ENCODE measurements at places on chromosomes 6 and 20.

- DNase-seq, result no peak
These were observed 43.9 kb downstream of the RAMACL start for GRCh38 chr6:166542580-166542912.

- DNase-seq, result no peak
These were observed 874.7 kb downstream of the TFAP2A start for GRCh38 chr6:9540126-9540525.

DNA sequence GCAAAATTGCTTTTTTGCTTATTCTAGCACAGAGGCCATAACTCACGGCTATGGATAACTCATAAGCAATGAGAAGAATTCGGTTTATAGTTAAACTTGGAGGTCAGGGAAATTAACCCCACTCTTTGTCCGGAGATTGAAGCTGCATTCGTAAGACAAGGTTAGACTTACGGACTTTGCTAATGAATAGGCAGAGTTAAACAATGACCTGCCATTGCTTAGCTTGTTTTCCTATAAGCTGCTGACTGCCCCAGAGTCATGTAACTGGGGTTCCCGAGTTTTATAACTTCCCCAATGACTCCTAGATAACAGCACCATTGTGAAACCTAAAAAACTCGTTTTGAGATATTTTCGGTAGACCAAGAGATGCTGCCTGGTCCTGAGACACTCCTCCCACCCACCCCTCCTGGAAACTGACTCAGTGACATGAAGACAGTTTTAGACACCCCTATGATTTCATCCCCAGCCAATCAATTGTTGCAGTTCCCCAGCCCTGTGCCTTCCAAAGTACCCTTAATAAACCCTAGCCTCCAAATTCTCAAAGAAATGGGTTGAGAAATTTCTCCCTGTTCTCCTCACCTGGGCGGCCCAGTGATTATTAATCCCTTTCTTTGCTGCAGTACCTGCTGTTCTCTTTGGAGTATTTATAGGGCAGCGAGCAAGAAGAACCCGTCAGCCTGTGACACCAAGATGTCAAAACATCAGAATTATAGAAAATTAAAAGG is 33.1 kb upstream of the MCUR1 start:
- no peak for DNase-seq

- DNase-seq, result no peak
These were observed 226.8 kb upstream of the SGK1 start for GRCh38 chr6:134544737-134545136.

GRCh38 chr6:166597711-166598440 is 11.4 kb upstream of the RAMACL start:
- DNase-seq, result no peak

GRCh38 chr6:125656287-125656870 is 93.1 kb upstream of the HEY2 start:
- no peak for DNase-seq

GRCh38 chr20:46699651-46700359 is 9.6 kb upstream of the SLC2A10 start:
- DNase-seq, result no peak

GRCh38 chr6:169641461-169642085 is 60.3 kb downstream of the WDR27 start:
- no peak for DNase-seq

- DNase-seq, result no peak
These were observed 17.5 kb upstream of the SYNCRIP start for GRCh38 chr6:85660181-85660611.

DNA sequence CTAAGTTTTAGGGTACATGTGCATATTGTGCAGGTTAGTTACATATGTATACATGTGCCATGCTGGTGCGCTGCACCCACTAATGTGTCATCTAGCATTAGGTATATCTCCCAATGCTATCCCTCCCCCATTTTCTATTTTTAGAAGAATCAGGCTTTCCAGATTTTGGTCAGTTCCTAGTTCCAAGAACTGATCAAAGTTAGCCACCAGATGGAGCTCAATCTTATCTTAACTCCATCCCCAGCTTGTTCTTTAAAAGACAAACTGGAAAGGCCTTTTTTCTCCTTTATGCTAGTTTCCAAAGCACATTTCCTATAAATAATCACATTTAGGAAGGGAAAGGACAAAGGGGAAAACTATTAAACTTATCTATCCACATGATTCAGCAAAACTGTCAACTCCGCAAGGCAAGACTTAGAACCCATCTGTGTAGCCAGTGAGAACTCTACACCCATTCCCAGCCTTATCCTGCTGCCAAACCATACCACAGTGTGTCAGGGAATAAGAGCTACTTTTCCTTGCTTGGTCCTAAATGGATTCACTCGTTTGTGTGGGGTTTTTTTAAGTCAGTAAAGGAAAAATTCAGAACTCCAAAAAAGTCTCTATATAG is 22.8 kb upstream of the KHDC1 start:
- no peak for DNase-seq

- no peak for DNase-seq
These were observed 154.3 kb upstream of the RPS6KA2 start for GRCh38 chr6:166781331-166781730.

DNA sequence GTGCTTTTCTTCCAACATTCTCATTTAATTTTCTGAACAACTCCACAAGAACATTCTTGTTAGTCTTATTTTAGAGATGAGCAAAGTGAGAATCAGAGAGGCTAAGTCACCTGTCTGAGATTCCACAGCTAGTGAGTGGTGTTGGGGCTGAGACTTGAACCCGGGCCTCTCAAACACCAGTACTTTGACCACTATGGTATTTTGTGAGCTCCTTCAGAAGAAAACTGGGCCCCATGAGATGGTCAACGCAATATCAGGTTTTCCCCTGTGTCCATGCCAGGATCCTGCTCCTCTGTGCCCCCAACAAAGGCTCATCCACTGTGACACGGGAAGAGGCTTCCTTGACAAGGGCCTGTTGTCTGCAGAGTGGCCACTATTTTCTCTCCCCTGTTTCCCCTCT is 51.9 kb downstream of the MAFB start:
- no peak for DNase-seq

DNA sequence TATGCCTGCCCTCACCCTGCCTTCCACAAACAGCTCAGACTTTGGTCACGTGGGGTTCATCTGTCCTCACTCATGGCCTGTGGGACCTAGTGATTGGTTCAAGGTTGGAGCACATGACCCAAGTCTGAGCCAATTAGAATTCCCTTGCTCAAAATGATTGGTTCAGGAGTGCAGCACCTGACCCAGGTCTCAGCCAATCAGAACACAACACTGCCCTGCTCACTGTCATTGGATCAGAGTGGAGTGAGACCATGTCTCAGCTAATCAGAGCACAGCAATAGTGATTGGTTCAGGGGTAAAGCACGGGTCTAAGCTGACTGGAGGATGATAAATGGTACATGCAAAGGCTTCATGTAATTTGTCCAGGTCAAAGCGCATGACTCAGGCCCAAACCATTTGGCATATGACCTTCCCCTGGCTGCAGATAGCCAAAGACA is 102.2 kb downstream of the PREX1 start:
- no peak for DNase-seq

GRCh38 chr20:19212469-19212815 is at the start of gene SLC24A3:
Gene SLC24A3 (plus strand): TSS chr20:19212642.
- no peak for DNase-seq

DNA sequence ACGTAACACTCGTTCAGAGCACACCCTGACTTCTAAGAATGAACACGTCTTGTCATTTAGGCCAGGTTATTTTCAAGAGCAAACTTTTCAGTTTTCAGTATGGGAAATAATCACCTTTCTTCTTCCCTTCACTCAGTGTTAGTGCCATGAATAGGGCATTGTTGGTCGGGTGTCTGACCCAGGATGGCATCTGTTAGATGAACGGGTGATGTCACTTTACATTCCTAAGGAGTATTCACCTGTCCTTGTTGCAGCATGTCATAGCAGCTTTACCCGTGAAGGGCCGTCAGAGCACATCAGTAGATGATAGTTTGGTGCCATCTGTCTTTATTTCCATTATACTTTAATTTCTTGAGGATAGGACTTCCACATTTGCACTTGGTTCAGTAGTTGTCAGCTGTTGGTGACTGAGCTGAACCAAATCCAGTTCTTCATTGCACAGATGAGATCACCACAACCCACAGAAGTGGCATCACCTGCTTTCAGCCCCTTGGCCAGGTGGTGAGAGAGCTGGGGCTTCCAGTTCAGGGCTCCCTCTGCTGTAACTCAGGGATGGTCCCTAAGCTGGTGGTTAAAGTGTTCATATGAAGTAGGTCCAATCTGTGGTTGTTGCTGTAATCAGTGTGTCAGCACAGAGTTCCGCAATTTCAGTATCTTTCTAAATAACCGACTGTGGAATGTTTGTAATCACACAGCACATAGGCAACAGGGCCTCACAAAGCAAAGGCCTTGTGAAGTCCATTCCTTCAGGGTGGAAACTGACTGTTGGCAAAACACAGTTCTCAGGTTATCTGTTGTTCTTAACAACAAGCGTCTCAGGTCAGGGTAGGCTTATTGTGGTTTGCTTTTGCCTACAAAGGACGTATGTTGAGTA is 68.2 kb downstream of the FAM120B start:
- DNase-seq, result no peak

All from stimulated activated CD8-positive, alpha-beta memory T cell treated with anti-CD3 and anti-CD28 coated beads, Interleukin-15, amount 100 ng/mL, for 24 hours (primary cell).